Stimulated activated CD4-positive, alpha-beta T cell treated with anti-CD3 and anti-CD28 coated beads, Interleukin-1b, Interleukin-23, amount 100 ng/mL, for 4 hours (primary cell): ENCODE measurements at places on chromosomes 2 and 18.

GRCh38 chr2:103419506-103419905 lies 657.7 kb downstream of the TMEM182 start:
- DNase-seq, result no peak

DNA sequence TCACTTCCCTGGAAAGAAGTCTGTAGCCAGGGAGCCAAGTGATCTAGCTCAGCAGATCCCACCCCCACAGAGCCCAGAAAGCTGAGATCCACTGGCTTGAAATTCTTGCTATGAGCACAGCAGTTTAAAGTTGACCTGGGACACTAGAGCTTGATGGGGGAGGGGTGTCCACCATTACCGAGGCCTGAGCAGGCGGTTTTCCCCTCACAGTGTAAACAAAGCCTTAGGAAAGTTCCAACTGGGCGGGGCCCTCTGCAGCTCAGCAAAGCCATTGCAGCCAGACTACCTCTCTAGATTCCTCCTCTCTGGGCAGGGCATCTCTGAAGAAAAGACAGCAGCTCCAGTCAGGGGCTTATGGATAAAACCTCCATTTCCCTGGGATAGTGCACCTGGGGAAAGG lies 887.2 kb upstream of the LRATD1 start:
- DNase-seq, result no peak

- DNase-seq, result no peak
Measured at GRCh38 chr18:58908006-58908405, 43.3 kb downstream of the ZNF532 start.

DNA sequence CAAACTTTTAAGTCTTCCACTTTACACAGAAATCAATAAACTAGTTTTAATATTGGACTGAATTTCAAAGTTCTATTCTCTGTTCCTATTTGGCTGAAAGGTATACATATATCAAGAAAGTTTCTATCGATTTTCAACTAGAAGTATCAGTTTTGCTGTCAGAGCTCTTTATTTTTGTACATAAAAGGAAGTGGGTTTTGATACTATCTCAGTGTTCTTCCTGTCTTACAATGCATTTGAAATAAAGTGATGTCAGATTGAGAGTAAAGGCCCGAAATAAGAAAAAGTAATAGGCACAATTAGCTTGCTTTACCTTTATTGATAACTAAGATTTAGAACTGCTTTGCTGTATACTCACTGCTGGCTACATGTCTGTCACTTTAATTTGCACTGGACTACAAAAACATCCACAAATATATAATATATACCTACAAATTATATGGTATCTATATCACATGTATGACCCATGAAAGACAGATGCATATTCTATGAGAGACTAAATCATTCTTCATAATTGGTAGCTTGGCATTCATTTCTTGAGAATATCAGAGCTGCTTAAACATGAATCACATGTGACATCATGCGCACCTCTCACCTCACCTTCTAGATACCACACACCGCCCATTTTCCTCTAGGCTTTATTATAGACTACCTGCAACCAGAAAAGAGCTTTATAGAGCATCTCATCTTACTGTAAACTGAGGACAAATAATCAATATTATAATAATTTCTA lies 83.6 kb downstream of the ASXL2 start:
- DNase-seq, result no peak

- no peak for DNase-seq
Measured at GRCh38 chr2:106358521-106358920, 109.7 kb downstream of the RGPD3 start.

DNA sequence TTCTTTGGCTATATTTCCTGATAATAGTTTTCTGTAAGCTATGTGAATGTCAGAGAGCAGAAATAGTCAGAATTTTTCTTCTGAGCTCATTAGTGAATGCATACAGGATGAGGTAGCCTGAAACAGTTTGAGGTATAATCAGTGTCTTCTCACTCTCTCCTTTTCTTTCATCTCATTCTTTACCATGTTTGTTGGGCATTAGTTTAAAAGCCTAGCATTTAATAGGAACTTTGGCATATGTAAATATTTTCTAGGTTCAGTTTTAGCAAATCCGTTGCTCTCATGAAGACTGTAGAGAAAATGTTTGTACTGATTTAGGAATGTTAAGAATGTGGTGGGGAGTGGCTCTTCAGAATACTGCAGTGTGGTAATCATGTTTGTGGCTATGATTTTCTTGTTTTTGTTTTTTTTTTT lies 119.4 kb downstream of the PARD3B start:
- DNase-seq, result no peak

DNA sequence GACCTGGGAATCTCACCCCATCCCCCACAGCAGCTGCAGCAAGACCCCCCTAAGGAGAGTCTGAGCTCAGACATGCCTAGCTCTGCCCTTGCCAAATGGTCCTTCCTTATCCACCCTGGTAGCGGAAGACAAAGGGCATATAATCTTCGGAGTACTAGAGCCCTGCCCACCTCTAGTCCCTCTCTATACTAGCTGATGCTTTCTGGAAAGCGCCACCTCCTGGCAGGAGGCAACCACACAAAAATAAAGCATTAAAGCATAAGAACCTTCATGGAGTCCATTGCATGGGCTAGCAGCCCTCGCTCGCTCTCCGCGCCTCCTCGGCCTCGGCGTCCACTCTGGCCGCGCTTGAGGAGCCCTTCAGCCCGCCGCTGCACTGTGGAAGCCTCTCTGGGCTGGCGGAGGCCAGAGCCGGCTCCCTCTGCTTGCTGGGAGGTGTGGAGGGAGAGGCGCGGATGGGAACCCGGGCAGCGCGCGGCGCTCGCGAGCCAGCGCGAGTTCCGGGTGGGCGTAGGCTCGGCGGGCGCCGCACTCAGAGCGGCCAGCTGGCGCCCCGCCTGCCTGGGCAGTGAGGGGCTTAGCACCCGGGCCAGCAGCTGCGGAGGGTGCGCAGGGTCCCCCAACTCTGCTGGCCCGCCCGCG lies 941.2 kb downstream of the SUCLG1 start:
- DNase-seq, result no peak

- DNase-seq, result no peak
Measured at GRCh38 chr2:217515615-217516309, 487.0 kb downstream of the TNS1 start.

DNA sequence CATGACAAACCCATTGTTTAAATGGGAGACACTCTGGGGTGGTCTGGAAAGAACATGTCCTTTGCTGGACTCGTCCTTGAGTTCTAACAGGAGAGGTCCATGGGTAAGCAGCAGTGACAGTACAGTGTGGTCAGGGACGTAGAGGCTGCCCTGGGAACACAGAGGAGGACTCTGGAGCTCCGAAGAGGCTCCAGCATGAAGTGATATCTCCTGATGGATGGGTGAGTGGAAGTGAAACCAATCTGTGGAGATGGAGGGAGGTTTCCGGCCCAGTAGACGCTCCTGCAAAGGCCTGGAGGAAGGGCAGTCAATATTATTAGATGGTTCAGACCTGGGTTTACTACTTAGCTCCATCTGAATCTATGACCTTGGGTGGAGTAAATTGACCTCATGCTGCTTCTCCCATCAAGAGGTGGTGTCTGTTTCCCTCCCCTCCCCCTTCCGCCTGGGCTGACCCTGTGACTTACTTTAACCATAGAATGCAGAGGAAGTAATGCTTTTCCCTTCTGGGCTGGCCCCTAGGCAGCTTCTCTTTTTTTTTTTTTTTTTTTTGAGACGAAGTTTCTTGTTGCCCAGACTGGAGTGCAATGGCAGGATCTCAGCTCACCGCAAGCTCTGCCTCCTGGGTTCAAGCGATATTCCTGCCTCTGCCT lies 2.3 kb upstream of the TFCP2L1 start:
- no peak for DNase-seq
